ENCODE measurements at places on chromosomes 6 and 20.

- no peak for DNase-seq
Observed at GRCh38 chr20:46195264-46196036, 77.3 kb downstream of the CD40 start.

- DNase-seq = peak; percentile 51
Observed at GRCh38 chr6:43172104-43173007, 1.3 kb downstream of the SRF start.

DNA sequence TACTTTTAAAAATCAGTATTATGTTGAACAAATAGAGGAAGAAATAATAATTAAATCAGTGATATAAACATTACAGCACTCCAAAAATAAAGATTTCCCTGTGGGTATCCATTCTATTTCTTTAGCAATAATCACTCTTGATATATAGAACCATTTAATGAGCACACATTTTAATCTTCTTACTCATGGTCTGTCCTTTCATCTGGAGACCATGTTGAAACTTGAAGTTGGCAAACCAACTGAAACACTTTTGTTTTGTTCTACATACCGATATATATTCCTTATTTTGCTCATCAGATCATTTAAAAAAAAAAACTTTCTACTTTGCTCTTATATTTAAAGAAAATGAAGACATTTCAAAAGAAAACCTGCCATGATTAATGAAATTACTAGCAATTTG is 13.4 kb downstream of the C6orf58 start:
- DNase-seq = no peak

GRCh38 chr6:68597642-68598041 is 37.4 kb upstream of the ADGRB3 start:
- DNase-seq = no peak

DNA sequence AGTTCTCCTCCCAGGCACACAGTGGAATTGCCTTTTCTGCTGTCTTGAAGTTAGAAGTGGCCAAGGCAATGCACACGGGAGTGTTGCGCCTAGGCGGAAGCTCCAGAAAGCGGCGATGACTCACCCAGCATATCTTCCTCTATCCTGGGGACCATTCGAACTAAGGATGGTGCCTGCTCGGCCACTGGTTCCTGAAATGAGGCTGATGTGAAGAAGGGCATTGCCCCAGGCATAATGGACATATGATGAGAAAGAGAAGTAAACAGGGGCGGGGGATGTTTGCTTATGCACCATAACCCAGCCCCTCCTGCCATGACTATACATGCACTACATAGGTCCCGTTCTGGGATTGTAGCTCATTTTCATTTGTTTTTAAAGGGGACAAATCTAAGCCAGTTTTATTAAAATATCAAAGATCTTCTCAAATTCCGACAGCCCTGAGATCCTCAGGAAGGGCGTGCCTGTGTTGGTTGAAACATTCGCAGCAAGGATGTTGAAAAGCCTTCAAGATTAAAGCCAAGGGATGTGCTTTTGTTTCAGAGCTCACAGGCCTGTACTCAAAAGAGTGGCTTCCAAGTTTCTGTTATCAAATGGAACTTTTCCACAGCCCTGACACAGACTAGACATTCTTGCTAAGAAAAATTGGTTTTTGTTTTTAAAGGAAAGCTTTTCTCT is 218.5 kb downstream of the LY86 start:
- peak; percentile 22 for DNase-seq

DNA sequence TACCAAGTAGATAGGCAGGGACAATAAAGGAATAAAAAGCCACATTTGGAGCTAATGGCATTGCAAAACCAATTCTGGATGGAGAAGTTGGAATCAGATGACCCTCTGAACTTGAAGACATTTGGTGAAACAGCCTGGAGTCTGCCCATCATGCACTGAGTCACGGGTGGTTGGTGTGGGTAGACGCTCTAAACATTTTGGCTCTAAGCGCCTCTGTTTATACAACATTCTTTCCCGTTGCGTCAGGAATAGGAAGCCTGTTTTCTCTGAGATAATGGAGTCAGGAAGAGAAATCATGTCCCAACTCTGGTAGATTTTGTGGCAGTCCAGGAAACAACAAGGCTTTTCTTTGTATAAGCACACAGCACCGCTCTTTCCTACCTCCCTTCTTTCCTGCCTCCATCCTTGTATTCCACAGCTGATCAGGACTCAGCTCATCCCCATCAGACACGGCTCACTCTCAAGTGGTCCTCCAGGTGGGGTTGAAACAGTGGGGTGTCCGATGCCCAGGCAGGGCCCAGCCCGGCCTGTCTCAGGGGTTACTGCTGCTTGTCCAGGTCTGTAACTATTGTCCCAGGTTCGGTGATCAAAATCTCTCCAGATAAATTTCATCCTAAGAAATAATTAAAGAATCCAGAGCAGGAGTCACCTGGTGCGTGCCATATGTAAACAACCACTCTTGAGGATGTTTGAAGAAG is 12.1 kb upstream of the RAMACL start:
- DNase-seq = no peak

GRCh38 chr6:66128243-66128642 is 421.2 kb upstream of the EYS start:
- DNase-seq = no peak

- DNase-seq = no peak
Observed at GRCh38 chr6:98782772-98783171, 51.6 kb upstream of the POU3F2 start.

GRCh38 chr6:32664827-32665362 is 1.6 kb downstream of the HLA-DQB1 start:
- no peak for DNase-seq

DNA sequence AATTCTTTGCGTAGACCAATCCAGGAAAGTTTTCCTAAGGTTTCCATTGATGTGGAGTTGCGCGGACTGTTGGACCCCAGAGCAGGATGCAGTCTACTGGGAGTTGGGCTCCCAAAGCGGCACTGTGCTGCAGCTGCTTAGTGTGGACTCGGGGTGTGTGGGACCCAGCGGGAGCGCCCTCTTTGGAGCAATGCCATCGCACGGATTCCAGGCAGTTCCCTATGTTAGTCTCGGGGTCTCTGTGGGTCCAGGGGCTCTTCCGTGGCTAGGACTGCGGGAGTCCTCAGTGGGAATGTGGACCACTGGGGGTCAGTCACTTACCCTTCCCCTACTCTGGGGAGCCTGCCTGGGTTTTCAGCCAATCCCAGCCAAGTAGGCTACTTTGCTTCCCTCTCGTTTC is 151.7 kb upstream of the OLIG3 start:
- DNase-seq = no peak

DNA sequence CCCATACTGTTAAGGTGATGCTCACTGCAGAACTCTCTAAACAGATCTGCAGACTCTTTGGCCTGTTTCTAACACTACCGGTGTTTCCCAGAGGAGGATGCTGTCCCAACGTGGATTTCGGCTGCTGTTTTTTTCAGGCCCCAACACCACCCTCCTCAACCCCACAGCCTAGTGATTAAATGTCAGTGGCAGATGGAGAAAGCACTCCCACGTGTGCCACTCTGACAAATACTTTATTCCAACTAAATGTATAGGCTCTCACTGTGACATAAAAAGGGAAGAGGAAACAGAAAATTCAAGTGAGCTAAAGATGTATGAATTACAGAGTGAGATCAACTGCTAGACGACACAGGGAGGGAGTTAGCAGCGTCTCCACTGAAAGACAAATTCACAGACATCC is 3.6 kb downstream of the TBC1D20 start:
- no peak for DNase-seq

- no peak for DNase-seq
Observed at GRCh38 chr6:160106010-160106409, 15.6 kb upstream of the SLC22A1 start.

DNA sequence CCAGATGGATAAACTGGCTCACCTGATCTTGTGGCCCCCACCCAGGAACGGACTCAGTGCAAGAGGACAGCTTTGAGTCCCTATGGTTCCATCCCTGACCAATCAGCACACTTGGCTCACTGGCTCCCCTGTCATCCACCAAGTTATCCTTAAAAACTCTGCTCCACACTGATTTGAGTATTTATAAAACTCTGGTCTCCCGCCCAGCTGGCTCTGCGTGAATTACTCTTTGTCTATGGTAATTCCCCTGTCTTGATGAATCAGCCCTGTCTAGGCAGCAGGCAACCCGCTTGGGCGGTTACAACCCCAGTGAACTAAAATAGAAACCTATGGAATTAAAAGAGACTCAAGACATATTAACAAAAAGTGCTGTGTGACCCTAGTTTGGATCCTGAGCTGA is 38.1 kb upstream of the CD83 start:
- no peak for DNase-seq

GRCh38 chr6:45929421-45930361 is 86.0 kb downstream of the CLIC5 start:
- DNase-seq = no peak

GRCh38 chr6:31814677-31815024 is 432 bp downstream of the HSPA1L start:
- peak; percentile 93 for DNase-seq

- DNase-seq = no peak
Observed at GRCh38 chr6:38262609-38263008, 377.1 kb downstream of the BTBD9 start.

GRCh38 chr20:47237715-47238114 is 118.8 kb downstream of the ZMYND8 start:
- peak; percentile 68 for DNase-seq

DNA sequence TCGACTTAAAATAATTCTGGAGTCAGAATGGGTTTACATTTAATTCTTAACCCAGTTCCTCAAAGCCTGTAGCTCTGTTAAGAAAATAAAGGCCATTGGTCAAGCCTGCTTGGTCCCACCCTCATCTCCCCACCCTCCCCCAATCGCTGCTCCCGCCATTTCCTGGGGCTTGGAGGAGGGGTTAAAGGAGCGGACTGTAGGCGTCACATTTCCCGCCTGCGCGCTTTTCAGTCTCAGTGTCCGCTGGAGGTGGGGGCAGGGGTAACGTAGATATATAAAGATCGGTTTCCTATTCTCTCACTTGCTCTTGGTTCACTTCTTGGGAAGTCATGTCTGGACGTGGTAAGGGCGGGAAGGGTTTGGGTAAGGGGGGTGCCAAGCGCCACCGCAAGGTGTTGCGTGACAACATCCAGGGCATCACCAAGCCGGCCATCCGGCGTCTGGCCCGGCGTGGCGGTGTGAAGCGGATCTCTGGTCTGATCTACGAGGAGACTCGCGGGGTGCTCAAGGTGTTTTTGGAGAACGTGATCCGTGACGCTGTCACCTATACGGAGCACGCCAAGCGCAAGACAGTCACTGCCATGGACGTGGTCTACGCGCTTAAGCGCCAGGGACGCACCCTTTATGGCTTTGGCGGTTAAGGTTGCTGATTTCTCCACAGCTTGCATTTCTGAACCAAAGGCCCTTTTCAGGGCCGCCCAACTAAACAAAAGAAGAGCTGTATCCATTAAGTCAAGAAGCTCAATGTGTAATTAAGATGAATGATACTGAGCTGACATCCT is 58.9 kb downstream of the TRIM38 start:
- DNase-seq = peak; percentile 80

DNA sequence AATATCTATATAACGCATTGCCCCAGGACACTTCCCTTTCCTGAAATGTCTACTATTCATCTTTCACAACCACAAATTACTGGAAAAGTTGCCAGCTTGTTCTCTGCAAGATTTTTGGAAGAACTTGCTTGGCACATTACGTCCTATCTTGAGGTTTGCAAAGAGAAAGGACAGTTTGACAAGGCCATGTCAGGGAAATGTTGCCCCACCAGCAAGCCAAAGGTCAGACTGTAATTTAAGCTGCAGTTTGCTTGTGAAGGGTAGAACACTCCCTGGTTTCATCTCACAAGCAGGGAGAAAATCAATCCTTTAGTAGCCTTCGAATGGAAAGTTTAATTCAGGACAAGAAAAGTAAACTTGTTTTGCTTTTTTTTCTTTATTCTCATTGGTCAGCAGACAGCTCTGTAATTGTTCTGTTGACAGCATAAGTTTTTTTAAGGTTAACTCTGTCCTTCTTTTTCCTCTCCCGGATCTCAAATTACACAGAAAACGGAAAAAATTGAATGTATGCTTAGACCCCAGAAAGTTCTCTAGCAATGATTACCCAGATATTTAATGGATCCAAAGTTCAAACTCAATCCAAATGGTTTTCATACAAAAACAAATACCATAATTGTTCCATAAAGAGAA is 541.8 kb upstream of the NRSN1 start:
- DNase-seq = no peak

- no peak for DNase-seq
Observed at GRCh38 chr6:156487877-156488276, 289.3 kb upstream of the ARID1B start.

- no peak for DNase-seq
Observed at GRCh38 chr6:140366991-140367390, 992.5 kb upstream of the CITED2 start.

GRCh38 chr20:353166-353565 is 6.3 kb downstream of the NRSN2 start:
- DNase-seq = no peak

DNA sequence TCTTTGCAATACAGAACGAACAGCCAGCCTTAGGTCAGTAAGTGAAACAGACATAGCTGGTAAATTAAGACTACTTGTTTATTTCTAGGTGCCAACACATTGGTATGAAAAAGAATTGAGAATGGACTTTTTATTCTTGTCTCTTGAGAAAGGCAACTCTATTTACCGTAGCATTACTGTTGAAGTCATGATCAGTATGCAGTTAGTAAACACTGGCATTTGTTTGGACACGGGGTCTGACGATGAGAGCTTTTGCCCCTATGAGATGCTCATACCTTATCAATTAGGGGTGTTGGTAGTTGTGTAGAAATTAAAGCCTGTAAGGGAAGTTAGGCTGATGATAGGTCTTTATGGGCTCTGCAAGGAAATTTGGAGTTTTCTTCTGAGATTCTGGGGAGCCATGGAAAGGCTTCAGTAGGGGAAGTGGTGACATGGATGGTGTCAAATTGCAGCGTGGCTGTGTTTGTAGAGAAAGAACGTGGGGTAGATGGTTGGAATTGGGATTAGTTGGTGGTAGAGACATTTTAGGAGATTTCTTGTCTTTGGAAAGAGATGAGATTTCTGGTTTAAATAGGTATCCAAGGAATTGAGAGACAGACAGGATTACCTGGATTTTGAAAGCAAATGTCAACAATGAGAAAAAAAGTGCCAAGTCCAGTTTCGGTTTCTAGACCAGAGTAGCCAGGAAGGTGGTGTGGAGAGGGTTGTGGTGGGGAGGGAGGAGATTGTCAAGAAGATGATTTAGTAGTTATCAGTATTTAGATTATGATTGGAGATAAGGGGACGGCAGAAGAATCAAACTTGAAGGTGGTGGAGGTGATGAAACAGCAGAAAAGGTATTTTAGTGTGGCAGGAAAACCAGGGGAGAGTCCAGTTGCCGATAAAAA is 116.6 kb downstream of the JARID2 start:
- no peak for DNase-seq

DNA sequence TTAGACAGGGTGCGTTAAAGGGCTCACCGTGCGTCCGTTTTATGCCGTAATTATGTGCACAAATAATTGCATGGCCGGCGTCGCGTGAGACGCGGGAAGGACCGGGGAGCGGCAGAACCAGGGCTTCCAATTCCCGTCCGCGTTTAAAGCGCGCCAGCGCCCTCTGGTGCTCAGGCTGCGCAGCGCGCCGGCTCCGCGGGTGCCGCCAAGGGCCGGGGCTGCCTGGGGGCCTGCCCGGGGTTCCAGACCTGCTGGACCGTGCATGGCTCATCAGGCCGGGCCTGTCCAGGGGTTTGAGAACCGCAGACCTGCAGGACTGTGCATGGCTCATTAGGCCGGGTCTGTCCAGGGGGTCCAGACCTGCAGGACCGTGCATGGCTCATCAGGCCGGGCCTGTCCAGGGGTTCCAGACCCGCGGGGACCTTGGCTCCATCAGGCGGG is 369.0 kb downstream of the THBS2 start:
- no peak for DNase-seq

GRCh38 chr6:36064770-36065396 is 37.3 kb downstream of the MAPK14 start:
- no peak for DNase-seq
